H7 (cell line): ENCODE measurements at places on chromosomes 2 and 18.

GRCh38 chr2:133352719-133353118 lies 215.5 kb downstream of the NCKAP5 start:
- DNase-seq = no peak

DNA sequence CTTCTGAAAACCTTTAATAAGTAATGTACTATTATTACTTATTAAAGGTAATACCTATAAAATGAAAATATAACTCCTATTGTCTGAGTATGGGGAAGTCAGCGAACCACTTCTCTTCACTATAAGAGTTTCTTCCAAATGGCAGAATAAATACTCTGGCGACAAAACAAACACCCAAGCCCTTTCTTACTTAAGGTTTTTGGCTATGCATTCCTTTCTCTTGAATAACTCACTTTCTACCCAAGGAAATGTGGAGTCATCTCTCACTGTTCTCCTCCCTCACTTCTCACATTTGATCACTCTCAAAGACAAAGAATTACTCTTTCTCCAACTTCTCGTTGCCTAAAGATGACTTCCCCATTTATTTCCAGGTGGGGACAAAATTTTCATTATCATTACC lies 816.8 kb upstream of the CRIM1 start:
- no peak for DNase-seq

DNA sequence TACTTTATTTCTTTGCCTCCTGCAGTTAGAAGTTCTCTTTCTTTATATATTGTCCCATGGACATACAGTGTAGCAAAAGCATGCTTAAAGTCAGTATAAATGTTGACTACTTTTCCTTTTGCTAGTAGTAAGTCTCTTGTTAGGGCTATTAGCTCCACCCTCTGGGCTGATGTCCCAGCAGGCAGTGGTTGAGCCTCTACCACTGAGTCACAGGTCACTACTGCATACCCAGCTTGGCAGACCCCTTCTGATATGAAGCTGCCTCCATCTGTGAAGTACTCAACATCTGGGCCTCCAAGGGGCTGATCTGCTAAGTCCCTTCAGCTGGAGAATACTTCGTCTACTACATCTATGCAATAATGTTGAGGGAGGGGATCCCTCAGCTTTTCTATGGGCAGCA lies 61.0 kb upstream of the SLC35G4 start:
- DNase-seq = no peak

GRCh38 chr2:59900728-59901452 lies 652.6 kb downstream of the BCL11A start:
- no peak for DNase-seq

GRCh38 chr2:69099541-69099940 lies 86.6 kb downstream of the ANTXR1 start:
- no peak for DNase-seq

DNA sequence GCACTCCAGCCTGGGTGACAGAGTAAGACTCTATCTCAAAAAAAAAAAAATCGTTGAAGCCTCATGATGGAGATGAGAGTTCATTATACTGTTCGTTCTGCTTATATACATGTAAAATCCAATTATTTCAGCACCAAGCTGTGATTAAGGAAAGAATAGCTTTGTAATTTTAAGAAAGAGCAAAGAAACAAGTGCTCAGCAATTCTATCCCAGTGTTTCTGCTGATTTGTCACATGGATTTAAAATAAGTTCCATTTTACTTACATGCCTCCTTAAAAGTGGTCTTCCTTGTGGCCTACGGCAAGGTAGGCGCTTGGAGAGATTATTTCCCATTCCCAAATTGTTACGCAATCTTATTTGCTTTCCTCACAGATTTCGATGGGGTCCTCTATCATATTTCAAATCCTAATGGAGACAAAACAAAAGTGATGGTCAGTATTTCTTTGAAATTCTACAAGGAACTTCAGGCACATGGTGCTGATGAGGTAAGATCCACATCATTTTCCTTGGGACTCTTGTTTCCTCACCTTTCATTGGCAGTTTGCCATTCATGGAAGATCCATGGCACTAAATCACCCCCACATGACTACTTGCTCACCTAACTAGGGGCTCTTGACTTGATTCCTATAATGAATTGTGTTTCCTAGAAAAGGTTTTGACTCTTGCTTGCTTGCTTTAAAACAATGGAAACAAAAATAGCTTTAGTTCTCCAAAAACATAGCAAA lies 11.5 kb downstream of the ARPC2 start:
- no peak for DNase-seq

DNA sequence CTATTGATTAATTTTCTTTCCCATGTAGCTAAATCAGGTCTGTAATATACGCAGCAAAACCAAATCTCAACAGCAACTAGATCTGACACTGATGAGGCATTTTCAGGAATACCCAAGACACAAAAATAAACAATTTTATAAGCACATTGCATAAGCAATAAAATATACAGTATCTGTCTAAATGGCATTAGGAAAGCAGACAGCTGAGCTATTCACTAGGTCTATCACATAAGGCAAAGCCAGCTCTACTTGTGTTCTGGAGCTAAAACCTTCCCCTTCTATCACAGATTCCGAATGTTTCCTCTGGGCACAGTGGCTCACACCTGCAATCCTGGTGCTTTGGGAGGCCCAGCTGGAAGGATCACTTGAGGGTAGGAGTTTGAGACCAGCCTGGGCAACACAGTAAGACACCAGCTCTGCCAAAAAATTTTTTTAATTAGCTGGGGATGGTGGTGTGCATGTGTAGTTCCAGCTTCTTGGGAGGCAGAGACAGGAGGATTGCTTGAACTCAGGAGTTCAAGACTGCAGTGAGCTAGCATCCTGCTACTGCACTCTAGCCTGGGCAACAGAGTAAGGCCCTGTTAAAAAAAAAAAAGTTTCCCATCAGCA lies 21.1 kb downstream of the PTPN2 start:
- no peak for DNase-seq

DNA sequence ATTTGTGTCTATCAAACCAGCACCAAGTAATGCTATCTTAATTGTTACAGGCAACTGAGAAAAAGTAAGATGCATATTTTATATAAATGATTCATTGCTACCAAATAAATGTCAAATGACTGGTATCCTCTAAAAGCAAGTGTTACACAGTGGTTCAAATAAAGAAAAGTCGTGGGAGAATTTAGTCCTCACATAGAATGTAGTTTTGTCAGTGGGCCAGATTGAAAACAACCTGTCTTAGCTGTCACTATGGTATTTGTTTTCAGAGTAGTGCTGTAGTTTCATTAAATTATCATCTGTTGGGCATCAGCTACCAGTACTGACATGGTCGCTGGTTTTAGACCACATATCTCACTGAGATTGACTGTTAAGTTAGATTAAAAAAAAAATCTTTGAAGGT lies 10.2 kb upstream of the EIF2AK3 start:
- DNase-seq = no peak

DNA sequence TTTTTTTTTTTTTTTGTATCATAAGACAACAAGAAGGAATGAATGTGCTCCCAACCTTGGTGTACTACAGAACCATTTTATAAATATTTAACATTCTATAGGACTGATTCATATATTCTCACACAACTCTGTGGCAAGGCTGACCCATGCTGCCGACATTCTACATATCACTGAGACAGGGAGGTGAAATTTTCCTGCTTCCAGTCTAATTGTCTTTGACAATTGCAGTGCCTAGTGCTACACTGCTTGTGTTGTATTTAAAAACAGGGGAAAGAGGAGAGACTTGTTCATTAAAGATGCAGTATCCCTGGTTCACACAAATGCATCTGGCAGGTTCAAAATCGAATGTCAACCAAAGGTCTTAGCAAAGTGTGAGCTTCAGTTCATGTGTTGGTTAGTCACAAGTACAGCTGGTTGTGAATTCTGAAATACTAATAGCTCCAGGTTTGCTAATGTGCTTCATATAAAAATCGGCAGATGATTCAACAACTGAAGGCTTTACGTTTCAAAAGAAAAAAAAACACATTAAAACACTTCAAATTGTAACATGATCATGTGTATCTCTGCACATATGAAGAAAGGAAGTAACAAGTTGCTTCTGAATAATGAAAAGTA lies 130.8 kb downstream of the FIGN start:
- no peak for DNase-seq

DNA sequence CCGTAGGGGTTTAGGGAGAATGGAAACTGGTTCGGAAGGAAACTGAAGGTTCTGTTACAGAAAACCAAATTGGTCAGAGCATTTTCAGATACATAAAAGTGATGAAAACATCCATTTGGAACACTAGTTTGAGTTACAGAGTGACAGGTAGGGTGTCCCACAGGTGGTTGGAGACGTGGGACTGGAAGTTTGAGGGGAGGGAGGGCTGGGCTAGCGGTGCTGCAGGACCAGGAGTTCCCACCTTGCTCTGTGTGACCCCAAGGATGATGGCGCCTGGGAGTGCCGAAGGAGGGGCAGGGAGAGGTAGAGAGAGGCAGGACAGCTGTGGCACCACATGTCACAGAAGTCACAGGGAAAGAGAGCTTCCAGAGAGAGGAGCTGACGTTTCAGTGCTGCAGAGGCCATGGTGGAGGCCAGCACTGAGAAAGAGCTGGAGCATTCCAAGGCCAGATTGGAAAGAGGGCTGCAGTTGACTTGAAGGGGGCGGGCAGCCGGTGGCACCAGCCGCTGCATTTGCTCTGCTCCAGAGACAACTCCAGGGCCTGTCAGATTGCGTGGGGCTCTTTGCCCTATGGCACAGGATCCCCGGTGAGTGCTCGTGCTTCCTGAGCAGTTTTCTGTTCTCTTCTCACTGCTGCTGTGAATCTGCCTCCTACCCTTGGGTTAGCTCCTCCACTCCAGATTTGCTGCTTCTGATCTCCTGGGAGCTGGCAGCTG lies 56.2 kb upstream of the FOSL2 start:
- DNase-seq = no peak

DNA sequence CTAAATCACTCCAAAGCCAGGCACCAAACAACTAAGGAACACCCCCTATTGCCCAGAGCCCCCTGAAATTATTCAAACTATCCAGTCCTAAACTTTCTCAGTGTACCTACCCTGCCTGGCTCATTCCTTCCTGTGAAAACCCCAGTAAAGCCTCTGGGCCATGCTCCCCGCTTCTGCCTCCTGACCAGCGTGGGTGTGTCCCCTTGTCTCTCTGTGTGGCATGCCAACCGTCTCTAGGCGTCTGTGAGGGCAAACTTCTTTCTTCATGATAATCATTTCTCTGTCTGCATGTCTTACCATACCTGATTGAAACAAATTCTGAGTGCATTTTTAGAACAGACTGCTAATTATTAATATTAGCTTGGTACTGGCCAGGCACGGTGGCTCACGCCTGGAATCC lies 109.0 kb upstream of the MSH2 start:
- DNase-seq = no peak

GRCh38 chr2:34011684-34012083 lies 412.6 kb upstream of the FAM98A start:
- no peak for DNase-seq

GRCh38 chr2:15672961-15673918 lies 81.6 kb downstream of the DDX1 start:
- DNase-seq = no peak

GRCh38 chr2:25822190-25823117 lies 55.8 kb downstream of the ASXL2 start:
- DNase-seq = peak; percentile 48

- no peak for DNase-seq
Observed at GRCh38 chr2:158953926-158954763, 14.3 kb upstream of the TANC1 start.

GRCh38 chr2:33766175-33766574 lies 167.1 kb upstream of the FAM98A start:
- DNase-seq = no peak

DNA sequence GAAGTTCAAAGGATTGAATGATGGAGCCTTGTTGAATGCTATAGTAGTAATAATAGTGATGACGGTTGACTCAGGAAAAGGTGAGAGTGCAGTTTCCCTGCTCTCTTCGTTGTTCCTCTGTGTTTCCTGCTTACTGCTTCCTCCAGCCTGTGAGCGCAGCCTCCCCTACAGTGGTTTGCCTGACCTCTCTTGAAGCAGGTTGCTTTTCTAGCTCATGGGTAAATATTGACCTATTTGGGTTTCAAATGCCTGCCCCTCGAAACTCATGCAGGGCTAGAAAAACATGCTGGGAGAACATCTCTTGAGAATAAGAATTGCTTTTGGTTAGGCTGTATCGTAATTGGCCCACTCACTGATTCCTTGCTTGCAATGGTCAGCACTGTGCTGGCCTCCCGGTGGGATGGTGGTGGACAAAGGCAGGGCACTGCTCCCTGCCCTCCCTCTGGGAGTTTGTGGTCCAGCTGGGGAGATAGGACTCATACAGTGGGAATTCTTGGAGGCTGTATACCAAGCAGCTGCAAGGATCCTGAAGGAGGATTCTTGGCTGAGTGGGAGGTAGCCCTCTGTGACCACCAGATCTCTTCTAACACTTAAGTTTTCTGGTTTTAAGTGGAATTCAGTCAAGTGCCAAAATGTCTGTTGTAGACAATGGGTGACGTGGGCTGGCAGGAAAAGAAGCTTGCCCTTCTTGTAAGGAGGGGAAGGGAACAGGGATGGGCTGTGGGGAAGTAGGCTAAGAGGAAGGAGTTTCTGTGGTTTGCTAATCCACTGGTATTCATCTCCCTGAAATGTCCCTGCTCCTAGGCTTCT lies 5.4 kb upstream of the RNF181 start:
- no peak for DNase-seq

GRCh38 chr2:118706371-118706770 lies 141.1 kb downstream of the EN1 start:
- no peak for DNase-seq

DNA sequence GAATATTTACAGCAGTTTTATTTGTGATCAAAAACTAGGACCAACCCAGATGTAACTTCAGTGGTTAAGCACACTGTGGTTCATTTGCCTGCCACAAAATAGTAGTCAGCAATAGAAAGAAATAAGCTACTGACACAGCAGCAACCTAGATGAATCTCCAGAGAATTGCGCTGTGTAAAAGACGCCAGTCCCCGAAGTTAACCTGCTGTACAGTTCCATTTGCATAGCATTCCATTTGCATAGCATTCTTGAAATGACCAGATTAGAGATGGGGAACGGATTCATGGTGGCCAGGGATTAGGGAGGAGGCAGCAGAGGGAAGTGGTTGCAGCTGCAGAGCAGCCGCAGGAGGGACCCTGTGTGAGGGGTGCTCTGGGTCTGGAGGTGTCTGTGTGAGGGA lies 39.3 kb upstream of the NFATC1 start:
- DNase-seq = no peak
